EH (cell line): ENCODE measurements at places on chromosomes 5 and 9.

DNA sequence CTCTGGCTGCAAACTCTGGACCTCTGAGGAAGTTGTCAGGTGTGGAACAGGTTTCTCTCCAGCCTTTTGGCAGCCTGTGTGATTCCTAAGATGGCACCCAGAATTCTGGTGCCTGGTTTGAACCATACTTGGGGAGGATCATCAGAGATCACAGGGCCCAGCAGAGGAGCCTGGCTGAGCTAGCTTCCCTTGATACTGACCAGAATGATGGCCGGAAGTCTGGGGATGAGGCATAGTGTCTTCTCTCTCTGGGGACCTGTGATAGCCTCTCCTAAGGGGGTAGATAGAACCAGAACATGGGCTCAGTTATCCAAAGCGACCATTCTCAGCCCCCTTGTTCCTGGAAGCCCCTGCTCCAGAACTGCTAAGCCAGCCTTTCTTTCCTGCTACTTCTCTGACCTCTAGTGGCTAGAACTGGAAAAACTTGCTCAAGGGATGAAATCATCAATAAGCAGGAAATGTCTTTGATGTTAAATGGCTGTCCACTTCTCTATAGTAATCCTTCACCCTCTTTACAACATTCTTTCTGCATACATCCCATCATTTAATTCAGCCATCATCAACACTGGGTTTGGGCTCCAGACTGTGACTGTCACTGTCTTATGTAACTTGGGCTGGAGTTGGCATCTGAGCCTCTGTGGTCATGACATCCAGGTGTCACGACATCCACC, 55.1 kb downstream of the C9orf152 start:
- DNase-seq, result peak; percentile 68

DNA sequence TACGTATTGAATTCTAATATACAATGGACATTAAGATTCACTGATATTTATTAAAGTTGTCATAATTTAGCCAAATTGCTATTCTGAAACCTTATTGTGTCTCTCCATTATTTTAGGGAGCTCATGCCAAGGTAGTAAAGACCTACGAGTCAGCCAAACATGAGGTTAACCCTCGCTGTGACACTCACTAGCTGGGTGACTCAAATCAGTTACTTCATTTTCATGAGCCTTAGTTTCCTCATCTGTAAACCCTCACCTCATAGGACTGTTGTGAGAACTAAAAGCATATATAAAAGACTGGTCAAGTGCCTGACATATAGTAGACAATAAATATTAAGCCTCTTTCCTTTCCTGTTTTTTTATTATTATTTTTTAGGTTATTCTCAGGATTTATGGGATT, 44.0 kb upstream of the PCA3 start:
- DNase-seq, result no peak

DNA sequence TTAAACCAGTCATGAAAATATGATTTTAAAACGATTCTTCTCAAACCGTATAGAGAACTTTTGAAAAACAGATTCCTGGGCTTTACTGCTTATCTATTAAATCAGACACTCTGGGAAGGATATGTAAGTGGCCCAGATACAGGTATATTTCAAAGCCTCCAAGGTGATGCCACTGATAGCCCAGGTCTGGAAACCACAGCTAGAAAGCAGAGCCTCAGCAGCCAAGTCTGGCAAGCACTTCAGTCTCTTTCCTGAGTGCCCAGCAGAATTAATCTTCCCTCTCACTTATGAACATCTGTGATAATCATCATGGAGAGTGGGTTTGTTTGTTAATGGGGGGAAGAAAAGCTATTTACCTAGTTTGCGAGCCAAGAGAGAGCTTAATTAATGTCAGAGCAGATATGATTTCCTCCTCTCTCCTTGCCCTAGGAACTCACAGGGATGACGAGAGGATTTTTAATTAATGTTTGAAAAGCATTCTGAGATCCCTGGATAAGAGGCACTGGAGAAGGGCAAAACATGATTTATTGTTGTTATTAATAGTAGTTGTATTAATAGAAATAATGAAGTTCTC, 368.4 kb downstream of the TLE1 start:
- no peak for DNase-seq

DNA sequence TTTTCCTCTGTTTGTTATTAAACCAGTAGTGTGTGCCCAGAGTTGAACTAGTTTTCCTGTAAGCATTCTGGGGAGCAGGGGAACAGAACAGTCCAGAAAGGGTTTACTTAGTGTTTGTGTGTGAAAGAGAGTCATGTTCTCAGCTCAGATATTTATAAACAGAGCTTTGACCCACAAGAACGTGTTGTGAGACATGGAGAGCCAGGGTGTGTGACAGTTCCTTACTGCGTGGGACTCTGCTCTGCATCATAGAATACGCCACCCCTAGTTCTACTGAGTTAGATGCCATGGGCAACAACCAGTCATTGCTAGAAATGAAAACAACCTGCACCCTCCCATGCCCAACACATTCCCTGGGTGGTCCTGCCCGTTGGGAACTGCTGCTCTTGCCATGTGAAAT, 330.7 kb downstream of the NDUFS4 start:
- DNase-seq, result no peak

GRCh38 chr9:89593727-89594427, 10.9 kb upstream of the GADD45G start:
- peak; percentile 29 for DNase-seq

DNA sequence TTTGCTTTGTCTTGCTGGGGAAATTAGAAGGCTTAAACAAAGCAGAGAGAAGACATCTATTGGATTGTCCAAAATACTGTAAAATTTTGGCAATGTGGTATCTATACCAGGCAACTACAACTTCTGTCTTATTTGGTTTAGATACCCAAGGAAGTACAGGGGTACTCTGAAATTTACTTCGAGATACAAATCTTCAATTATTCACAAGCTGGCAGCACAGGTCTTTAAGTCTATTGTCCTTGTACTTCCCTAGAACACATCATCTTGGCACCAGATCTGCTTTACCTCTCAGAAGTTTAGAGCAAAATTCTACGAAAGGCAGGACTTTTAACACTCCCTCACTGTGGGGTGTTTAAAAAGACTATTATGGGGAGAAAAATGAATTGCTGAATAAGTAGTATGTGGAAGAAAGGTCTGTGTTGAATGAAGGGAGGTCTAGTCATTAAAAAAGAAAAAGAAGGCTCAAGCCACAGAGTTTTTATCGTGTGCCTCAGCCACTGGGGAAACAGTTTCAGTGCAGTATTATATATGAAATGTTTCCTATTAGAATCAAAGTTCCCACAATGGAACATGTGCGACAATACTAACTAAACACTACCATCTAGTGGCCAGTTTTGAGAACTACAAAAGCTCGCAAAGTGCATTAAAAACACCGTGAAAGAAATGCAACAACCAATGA, 93.7 kb downstream of the PDE4D start:
- DNase-seq, result peak; percentile 62

GRCh38 chr9:14314424-14314928, 535 bp upstream of the NFIB start:
- DNase-seq, result peak; percentile 20
